ENCODE measurements at places on chromosomes 5 and 9.

DNA sequence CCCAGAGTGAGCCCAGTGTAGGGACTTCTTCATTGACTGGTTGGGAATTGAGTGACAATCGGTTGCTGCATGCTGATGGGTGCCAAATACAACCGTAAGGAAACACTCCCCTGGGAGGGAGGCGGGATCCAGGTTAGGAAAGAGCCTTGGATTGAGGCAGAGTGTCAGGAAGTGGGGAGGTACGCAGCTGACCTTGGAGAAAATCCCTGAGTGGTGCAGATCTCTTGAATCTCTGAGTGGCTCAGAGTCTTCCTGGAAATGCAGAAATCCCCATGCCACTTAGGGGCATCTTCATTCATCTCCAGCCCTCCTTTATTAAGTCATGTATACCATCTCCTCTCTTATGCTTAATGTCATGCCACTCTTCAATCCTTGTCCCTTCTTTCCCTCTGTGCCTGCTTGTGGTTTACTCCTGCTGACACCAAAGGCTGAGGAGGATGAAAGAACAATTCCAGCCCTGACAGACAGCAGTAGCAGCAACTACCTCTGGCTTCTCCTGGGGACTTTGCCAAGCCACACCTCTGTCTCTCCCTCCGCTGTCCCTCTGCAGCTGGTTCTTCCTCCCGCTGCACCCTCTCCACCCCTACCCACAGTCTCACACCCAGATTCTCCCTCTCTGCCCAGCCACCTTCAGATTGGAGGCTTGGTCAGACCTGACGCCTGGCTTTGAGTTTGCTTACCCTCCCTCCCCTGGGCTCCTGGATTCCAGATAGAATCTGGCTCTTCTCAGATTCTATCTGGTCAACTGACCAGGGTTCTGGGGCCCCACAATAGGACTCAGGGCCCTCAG, 14.1 kb upstream of the LCP2 start:
- peak; percentile 85 for DNase-seq

DNA sequence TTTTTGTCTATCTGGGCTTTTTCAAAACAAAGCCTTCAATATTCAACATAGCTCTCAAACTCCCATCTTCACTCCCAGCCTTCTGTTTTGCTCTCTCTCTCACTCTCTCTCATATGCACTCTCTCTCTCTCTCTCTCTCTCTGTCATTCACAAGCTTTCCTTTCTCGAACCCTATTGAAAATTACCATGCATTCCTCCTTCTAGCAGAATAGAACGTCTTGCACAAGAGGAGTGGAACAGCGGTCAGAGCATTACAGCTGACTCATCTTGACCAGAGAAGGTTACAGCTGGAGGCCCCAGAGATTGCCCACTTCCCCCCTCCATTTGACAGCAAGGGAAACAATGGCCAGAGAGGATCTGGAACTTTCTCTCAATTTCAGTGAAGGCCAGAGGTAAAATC, 51.0 kb upstream of the LIFR start:
- DNase-seq: peak; percentile 30

- no peak for DNase-seq
Measured at GRCh38 chr5:10736354-10736753, 24.7 kb downstream of the DAP start.

- DNase-seq: no peak
Measured at GRCh38 chr5:122310889-122311288, 1.1 kb upstream of the SNCAIP start.

DNA sequence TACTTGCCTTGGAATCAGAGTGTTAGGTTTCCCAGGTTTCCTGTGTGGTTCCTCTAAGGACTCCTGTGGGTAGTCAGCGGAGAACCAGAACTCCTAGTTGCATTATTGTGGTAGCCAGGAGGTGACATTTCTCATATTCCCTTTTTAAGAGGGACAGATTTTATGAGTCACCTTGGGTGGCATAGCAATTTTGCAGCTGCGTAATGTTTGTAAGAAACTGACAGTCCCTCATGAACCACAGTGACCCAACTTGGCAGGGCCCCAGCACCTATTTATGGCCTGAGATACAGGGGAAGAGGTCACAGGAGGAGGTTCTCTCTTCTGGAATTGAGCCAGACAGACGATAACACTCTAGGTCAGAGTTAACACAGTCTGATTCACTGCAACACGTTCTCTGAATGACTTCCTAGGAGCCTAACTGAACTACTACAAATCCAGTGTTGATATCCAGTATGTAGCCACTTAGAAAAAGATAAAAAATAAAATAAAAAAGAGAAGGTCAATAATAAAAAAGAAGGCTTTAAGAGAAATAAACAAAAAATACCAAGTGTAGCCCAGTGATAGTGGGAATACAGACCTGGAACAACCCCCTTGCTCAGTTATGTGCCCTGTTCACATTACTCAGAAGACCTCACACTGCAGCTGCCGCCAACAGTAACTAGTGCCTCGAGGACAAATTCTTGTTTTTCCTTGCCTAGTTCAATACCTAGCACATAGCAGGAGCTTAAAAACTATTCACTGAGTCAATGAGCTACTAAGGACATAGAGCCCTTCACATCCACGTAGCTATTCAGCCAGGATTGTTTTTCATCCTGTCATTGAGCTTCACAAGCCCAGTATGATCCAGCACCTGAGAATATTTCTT, 50.7 kb upstream of the VLDLR start:
- peak; percentile 80 for DNase-seq

GRCh38 chr9:110890416-110890815, 147.9 kb downstream of the LPAR1 start:
- DNase-seq: no peak

DNA sequence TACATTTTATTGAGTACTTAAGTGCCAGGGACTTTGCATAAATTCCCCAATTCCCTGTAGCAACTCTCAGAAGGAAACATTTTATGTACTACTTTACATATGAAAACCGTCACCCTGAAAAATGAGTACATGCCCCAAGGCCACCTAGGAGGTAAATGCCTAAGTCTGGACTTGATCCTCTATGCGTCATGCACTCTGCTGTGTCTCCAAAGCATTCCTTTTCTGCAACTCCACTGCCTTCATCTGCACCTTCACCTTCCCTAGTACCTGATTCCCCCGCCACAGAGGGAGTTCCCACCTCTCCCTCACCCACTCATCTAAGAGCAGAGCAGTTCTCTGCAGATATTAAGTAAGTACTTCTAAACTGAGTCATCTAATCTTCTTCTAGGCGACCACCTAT, 75.2 kb upstream of the HRH2 start:
- no peak for DNase-seq

GRCh38 chr9:104970271-104970987, 42.5 kb upstream of the ABCA1 start:
- no peak for DNase-seq

Measured in suppressor macrophage treated with lipopolysaccharide for 1 hour (primary cell).